ENCODE measurements at places on chromosomes 3 and 15.

- no peak for DNase-seq
Observed at GRCh38 chr3:172223870-172224269, 184.5 kb downstream of the FNDC3B start.

DNA sequence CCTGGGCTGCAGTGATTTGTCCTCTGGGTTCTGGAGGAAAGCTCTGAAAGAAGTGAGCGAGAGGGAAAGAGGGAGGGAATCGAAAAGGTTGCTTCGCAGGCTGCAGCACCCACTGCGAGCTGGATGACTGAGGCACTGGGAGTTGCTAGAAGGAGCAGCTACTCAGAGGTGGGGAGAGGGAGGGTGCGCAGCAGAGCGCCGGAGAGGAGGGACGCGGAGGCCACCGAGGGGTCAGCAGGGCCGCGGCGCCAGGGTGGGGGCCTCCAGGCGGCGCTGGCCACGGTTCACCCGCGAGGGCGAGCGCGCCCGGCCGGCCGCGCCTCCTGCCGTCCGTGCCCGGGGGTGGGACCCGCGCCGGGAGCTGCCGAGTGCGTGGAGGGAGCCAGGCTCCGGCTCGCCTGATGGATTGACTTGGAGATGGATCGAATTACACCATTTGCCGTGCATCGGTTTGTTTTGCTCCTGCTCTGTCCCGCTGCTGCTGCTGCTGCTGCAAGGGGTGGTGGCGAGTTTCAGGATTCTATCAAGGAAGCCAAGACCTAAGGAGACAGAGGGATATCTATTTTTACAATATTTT lies at the start of gene SEMA6D:
Gene SEMA6D (plus strand): TSS at position 470 of the 577 bp plus-strand sequence. CDS start 42,294 bp downstream, outside the sequence.
- no peak for DNase-seq

- DNase-seq, result no peak
Observed at GRCh38 chr15:53022788-53023187, 232.7 kb upstream of the ONECUT1 start.

DNA sequence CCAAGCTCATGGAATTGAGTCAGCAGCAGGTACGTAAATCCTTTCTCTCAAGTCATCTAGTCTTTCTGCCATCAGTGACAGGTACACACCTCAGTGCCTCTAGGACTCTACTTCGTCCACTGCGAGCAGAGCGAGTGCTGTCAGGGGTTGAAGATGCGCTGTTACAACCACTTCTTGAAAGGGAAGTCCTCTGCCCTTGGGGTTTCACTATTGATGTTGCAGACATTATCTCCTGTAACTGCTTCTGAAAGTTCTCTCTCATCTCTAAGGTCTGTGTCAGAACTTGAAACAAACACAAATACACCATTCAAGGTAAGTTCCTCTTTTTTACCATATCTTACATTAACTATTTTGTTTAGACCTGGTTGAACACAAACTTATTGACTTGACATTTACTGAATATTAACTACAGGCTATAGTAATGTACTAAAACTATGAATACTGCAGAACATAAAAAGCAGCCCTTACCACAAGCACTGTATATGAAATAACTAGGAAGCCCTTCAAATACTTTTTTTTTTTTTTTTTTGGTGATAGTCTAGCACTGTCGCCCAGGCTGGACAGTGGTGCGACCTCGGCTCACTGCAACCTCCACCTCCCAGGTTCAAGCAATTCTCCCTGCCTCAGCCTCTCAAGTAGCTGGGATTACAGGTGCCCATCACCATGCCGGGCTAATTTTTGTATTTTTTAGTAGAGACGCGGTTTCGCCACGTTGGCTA lies 41.5 kb downstream of the TOPBP1 start:
- no peak for DNase-seq

DNA sequence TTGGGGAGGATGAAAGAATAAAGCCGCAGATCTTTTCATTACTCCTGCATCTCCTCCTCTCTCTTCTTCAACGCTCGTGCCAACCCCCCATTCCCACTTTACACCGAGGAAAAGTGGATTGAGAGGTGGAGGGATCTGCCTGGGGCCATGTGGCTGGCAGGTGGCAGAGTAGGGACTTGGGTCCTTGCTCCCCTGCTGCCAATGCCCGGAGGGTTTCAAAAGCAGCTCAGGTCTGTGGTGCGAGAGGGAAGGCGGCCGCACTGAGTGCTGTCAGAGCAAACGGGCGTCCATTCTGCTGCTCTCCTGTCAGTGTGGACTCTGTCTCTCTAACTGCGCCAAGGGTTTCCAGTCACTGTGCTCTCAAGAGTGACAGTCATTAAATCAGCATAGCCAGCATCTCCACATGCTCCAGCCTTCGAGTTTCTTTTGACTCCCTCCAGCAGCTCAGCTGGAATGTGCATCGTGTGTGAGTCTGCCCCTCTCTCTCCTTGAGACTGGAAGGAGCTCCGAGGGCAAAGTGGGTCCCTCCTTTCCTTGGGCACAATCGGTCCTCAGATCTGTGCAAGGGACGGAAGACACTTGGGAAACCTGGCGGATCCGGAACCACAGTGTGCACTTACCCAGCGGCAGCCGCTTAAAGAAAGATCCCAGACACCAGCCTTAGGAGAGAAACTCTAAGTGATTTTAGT lies 68.6 kb downstream of the VGLL4 start:
- DNase-seq, result no peak

- no peak for DNase-seq
Observed at GRCh38 chr15:86403914-86404583, 324.4 kb downstream of the AGBL1 start.

DNA sequence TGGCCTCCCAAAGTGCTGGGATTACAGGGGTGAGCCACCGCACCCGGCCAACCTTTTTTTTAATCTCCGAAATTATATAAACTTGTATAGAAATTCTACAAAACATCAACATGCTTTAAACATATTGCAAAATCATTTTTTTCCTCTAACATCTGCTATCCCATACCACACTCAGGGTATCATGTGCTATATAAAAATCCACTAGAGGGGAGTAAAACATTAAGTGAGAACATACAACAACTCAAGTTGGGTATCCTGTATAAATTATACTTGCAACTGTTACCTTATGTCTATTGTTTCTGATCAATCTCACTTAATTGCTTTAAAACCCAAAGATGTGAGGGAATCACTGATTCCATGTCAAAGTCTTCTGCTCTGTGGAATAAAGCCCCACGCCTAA lies 71.9 kb upstream of the FBN1 start:
- no peak for DNase-seq
